ENCODE measurements at places on chromosomes 7 and 10. TPM values are rescaled to one million over a fixed set of nuclear protein-coding genes. Genes with fewer than 3 reads are reported as not detected.

DNA sequence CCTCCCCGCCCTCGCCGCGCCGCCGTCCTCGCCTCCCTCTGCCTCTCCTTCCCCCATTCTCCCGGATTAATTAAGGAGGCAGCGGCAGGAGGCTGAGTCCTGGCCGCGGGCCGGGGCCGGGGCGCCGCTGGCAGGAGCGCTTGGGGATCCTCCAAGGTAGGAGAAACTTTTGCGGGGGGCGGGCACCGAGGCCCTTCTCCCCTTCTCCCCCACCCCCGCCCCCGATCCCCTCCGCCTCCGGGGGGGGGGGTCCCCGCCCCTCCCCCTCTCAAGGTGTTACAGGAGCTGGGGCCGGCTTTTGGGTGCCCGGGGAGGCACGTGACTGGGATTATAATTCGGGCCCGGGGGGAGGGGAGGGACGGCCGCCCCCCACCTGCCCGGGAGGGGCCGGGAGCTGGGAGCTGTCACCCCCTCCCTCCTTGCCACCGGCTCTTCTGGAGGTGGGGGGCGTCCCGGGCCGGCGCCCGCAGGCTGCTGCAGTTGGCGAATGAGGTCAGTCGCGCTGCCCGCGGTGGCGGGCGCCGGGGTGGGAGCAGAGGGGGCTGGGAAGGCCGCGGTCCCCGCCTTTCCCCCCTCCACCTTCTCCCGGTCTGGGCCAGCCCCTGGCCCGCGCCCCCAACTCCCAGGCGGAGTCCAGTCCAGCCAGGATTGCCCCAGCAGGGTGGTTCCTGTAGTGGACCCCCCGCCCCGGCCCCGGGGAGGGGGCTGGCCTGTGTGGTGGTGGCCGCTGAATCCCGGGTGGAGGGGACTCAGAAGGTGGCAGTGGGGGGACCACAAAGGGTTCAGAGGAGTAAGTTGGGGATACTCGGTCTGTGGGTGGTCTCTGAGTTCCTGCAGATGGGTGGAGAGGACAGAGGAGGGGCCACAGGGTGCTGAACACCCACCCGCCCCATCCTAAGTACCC is 567 bp downstream of the GTF2IRD1 start:
- DNase-seq = no peak

Gene NIPSNAP2
- total RNA-seq = 457 TPM

GRCh38 chr7:128266883-128267594 is 26.0 kb downstream of the LEP start:
- DNase-seq = peak; percentile 45

- DNase-seq = peak; percentile 89
These were observed 167.3 kb upstream of the KLF14 start for GRCh38 chr7:130901209-130901783.

Gene GDF10
- 0.22 TPM for total RNA-seq
